Activated naive CD4-positive, alpha-beta T cell treated with anti-CD3 and anti-CD28 coated beads, Interleukin-2, amount 10 ng/mL, durations not matched to agents 7 days and 5 days (primary cell): ENCODE measurements at places on chromosomes 3 and 15.

DNA sequence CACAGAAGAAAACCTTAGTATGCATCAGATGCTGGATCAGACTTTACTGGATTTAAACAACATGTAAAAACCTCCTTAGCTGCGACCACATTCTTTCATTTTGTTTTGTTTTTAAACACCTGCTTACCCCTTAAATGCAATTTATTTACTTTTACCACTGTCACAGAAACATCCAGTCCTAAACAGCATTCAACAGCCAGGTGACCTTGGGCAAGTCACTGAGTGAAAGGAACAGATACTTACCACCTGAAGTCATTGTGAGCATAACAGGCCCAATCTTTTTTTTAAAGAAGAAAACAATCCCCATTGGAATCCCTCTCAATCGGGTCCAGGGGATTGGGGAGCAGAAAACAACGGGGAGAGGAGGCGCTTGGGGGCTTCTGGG is 390 bp downstream of the STARD5 start:
- peak overlapping the region; percentile 84 for H3K4me3 ChIP-seq
- peaks cover 19% of the 10 kb centered on the region for H3K36me3 ChIP-seq
- no peak for DNase-seq
- peaks cover 9% of the 10 kb centered on the region for H3K27me3 ChIP-seq
- peak overlapping the region; percentile 66 for H3K27ac ChIP-seq
- peaks cover 26% of the 10 kb centered on the region for H3K4me1 ChIP-seq

DNA sequence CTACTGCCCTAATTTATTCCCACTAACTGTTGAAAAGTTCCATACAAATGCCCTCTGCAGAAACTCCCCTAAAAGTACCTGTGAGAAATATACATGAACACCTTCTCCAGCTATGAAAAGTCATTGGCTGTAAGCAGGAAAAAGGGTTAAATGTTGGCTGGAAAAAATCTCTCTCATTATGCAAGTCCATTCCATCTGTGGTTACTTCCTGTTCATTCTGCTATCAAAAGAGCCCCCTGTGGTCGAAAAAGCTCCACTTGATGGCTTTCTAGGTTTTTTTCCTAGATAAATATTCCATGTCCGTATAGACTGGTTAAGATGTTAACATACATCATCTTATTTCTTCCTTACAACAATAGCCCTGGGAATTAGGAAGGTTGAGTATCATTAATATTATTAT is 56.2 kb upstream of the AKAP13 start:
- DNase-seq, result no peak
- H3K27ac ChIP-seq, result no peak overlapping the region

DNA sequence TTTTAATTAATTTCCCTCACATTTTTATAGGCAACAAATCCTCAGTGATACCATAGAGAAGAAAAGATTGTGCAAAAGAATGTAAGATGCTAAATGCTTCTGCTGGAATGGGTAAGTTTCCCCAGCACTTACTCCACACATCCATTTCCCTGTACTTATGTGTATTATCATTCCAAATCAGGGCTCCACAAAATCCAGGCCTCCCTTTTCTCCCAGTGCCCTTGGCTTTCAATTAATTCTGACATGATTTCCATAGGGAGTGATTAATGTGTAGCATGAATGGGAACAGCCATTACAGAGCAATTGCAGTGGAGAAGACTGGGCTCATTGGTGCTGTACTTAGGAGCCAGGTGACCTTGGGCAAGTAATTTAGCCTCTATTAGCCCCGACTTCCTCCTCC is 41.3 kb upstream of the UBE2E1 start:
- no peak for DNase-seq
- no peaks in the 10 kb centered on the region for H3K36me3 ChIP-seq
- H3K4me3 ChIP-seq, result no peak overlapping the region
- no peak overlapping the region for H3K27ac ChIP-seq

- peaks cover 6% of the 10 kb centered on the region for H3K36me3 ChIP-seq
- peaks cover 9% of the 10 kb centered on the region for H3K4me1 ChIP-seq
- no peak overlapping the region for H3K4me3 ChIP-seq
Observed at GRCh38 chr3:134211797-134212196, 38.9 kb downstream of the RYK start.

DNA sequence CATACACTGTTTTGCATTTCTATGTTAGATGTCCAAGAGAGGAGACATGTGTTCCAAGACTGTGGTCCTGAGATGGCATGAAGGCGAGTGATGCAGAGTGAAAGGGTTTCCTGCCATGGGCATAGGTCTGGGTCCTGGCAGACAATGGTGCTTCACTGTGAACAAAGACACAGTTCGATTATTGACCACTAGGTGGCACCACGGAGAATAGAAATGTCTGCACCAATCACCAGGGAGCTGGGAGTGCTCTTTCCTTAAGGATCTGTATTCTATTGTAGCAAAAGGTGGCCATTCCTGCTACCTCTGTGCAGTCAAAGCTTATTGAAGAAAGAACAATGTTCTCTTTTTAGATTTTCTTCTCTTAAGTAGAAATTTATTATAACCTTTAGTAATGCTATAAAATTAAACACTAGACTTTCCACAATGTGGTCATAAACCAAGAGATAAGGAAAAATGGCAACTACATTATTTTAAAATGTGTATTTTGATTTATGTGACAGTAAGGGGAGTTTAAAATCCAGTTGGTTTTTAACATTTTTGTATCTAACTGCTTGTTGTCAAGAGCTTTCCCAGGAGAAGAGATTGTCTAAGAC is 88.7 kb downstream of the GABRG3 start:
- no peaks in the 10 kb centered on the region for H3K36me3 ChIP-seq
- H3K27ac ChIP-seq, result no peak overlapping the region
- H3K4me3 ChIP-seq, result no peak overlapping the region

GRCh38 chr15:46676233-46677206 is 1040.8 kb upstream of the SEMA6D start:
- DNase-seq, result no peak
- no peak overlapping the region for H3K27ac ChIP-seq
- H3K27me3 ChIP-seq, result no peaks in the 10 kb centered on the region
- H3K4me3 ChIP-seq, result no peak overlapping the region

DNA sequence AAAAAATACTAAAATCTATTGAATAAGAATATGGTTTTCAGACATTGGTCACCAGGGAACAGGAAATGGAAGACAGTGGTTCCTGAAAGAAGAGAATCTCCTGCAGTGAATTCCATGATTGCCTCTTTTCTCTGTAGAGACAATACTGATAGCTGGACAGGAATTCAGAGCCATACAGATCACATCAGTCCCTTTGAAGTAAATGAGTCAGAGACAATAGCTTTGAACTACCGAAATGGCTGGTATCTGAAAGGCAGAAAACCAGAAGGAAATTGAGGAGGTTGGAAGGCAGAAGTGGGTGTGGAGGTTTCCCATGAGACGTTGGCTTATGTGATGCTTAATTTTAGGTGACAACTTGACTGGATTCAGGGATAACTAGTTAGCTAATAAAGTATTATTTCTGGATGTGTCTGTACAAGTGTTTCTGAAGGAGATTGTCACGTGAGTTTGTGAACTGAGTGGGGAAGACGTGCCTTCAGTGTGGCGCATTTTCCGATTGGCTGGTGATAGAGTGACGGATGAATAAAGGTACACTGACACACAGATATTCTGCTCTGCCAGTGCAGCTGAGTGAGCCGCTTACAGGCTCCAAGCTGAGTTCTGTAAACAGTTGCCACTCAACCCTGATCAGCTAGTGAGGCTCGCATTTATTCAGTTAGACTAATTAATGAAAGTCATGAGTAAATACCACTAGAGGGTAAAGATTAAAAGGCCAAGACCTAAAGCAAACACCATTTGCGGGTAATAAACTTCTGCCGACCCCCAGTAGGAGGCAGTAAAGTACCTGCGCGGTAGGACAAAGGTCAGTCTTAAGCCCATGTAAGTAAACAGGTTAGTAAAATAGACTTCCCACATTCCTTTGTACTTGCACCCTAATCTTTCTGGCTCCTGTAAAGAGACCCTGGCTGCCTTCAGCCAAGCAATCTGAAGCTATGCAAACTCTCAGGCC is 1298.6 kb downstream of the SI start:
- H3K27ac ChIP-seq, result no peak overlapping the region
- H3K27me3 ChIP-seq, result no peaks in the 10 kb centered on the region
- no peak for DNase-seq
- no peaks in the 10 kb centered on the region for H3K4me1 ChIP-seq
- no peak overlapping the region for H3K4me3 ChIP-seq

GRCh38 chr3:131371688-131372066 is 9.9 kb upstream of the NUDT16 start:
- H3K36me3 ChIP-seq, result no peaks in the 10 kb centered on the region
- H3K4me1 ChIP-seq, result peaks cover 9% of the 10 kb centered on the region
- no peak overlapping the region for H3K4me3 ChIP-seq
- H3K27me3 ChIP-seq, result peaks cover 4% of the 10 kb centered on the region
- no peak for DNase-seq

DNA sequence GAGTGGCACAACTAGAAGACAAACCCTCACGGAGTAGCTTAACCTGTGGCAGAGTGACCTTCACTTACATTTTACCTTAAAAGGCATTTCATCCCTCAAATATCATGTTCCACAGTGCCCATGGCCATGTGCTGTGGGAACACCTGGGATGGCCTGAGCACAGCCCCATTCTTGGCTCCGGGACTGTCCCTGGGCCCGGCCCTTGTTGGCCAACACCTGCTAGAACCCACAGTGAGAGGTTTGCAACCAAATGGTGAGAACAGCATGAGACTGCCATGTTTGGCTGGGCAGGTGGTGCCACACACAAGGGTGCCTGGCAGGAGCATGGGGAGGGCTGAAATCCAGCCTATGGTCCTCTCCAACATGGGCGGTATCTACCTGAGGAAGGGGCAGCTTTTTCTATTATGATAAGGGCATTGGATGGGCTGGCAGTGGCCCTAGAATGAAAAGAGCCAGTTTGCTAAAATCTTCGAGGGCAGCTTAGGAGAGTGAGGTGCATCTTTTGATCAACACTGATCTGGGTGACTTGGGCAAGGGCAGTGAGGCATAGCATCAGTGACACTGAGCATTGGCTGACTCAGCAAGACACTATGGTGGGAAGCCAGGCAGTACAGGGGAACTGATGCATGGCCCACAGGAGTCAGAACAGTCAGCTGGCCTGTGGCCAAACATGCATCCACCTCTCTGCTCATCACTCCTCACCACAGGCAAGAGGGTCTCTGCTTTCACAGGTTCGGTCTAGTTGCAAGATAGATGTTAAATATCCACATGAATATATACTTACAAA is 53.9 kb downstream of the SYNM start:
- no peak for DNase-seq
- no peaks in the 10 kb centered on the region for H3K4me1 ChIP-seq
- no peaks in the 10 kb centered on the region for H3K36me3 ChIP-seq

GRCh38 chr3:3081381-3082233 is 28.6 kb downstream of the IL5RA start:
- peaks cover 5% of the 10 kb centered on the region for H3K27me3 ChIP-seq
- no peak overlapping the region for H3K27ac ChIP-seq
- DNase-seq, result no peak
- H3K4me1 ChIP-seq, result no peaks in the 10 kb centered on the region
- H3K4me3 ChIP-seq, result no peak overlapping the region

DNA sequence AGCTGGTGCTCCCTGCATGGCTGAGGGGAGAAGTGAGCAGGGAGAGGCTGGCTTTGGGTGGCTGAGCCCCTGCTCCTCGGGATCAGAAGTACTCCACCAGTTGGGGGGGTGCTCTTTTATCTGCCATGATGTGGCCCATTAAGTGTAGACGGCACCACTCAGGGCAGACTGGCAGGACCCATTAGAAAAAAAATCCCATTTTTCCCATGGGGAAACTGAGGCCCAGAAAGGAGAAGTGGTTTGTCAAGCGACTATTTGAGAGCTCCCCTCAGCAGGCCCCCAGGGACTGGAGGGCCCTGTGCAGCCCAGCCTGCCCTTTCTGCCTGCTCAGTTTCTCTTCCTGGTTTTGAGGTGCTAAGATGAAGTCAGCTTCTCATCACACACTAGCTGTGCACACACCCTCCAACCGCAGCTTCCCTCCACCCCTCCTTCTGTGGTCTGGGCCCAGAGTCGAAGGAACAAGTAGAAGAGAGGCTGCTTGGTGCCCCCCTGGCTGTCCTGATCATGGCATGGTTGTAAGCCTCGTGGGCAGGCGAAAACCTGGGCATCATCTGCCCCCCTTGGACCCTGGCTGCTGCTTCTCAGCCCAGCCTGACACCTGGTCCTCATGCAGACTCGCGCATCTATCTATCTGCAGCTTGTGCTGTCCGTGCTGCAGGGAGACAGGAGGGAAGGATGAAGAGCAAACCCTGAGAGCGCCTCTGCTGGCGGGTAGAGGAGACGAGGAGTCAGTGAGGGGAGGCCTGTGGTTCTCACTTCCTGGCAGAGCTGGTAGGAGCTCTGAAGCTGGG is 5.6 kb downstream of the CSK start:
- peak overlapping the region; percentile 99 for H3K27ac ChIP-seq
- H3K4me1 ChIP-seq, result peaks cover 69% of the 10 kb centered on the region
- DNase-seq, result peak; percentile 95
- peaks cover 69% of the 10 kb centered on the region for H3K36me3 ChIP-seq
- H3K4me3 ChIP-seq, result peak overlapping the region; percentile 91

DNA sequence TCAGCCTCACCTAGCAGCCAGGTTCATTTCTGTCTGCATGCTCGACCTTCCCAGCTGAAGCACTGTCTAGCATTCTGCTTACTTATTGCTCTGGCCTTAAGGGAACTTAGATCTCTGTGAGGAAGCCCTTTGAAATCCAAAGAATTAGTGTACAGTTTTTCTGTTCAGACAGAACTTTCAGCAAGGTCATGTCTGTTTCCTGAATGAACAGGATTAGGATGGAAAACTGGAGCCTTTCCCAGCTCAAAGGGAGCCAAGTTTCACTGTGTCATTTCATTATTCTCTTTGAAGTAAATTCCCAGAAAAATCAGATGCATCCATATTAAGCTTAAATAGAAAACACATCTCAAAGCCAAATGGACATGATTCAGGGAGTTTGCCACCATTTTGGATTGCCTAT is 457.3 kb upstream of the KCNMB2 start:
- H3K4me1 ChIP-seq, result peaks cover 9% of the 10 kb centered on the region
- no peaks in the 10 kb centered on the region for H3K36me3 ChIP-seq
- no peak overlapping the region for H3K4me3 ChIP-seq
